ENCODE measurements at places on chromosomes 12 and 14.

DNA sequence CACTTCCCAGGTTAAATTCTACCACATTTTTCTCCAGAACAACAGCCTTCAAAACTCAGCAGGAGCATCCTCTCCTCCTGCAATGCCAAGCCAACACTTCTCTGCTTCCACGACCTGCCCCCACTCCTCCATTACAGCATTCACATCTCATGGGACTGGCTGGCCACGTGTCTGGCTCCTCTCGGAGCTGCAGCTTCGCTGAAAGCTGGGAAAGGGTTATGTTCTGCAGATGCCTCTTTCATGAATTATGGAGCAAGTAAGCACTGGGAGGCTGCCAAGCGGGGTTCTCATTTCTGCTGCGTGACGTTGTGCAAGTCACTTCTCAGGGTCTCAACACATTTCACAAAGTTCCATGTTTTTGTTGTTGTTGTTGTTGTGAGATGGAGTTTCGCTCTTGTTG, 142.2 kb upstream of the RFLNA start:
- DNase-seq = no peak

GRCh38 chr14:68749487-68750475, 43.1 kb downstream of the ZFP36L1 start:
- no peak for DNase-seq

DNA sequence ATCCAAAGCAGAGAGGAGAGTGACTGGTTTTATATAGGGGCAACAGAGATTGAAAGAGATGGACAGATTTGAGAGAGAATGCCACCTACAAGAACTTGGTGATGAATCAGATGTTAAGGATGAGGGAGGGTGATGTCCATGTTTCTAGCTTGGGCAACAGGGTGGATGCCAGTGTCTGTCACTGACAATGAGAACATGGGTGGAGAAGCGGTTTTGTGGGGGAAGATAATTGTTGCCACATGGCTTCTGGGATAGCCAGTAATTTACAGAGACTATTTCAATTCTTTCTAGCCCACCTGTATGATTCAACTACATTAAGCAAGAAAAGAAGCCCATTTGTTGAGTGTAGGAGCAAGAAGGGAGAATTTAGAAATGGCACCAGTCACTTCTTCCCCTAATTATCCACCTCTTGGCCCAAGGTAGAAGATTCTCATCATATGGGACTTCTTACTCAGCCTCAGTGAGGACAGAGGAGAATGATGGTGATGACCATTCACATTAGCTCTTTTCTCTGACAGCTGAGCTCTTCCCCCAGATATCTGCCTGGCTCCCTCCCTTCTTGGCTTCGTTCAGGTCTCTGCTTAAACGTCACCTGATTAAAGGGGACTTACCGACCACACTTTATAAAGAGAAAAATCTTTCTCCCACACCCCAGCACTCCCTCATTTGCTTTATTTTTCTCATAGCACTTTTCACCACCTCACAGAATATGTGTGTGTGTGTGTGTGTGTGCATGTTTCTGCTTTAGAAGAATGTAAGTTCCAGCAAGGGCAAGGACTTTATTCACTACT, 117.8 kb downstream of the DUSP6 start:
- no peak for DNase-seq

DNA sequence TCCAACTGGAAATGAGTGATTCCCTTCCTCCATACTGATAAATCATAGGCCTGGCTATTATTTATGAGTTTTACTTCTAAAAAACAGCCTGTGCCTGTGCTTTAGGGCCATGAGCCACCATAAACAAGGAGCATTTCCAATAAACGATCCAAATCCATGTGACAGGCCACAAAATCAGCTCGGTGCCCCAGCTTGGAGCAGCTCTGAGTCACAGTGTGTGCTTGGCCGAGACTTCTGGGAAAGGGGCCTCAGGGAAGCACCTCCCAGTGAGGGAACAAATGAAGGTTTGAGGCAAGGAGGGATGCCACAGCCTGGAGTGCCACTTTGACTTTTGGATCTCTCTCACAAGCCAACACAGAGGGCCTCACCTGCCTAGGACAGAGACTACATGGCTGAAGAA, 190.4 kb downstream of the NTF3 start:
- no peak for DNase-seq

GRCh38 chr12:3537719-3538465, 46.9 kb downstream of the PRMT8 start:
- DNase-seq = no peak

DNA sequence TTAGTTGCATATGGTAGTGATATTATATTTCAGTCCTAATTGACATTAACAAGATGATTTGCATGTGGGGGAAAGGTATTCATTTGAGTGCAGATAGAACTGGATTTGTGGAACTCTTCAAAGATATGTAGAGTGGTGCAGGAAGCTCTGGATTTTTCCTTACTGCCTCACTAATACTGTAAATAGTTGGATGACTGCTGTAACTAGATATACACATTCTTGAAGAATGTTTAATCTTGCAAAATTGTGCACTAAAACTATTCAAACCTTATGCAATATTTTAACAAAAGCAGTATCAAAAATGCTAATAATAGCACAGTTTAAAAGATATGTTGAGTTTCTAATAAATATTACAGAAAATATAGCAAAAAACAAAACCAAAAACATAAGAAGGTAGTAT, 43.1 kb upstream of the ATF7IP start:
- no peak for DNase-seq

DNA sequence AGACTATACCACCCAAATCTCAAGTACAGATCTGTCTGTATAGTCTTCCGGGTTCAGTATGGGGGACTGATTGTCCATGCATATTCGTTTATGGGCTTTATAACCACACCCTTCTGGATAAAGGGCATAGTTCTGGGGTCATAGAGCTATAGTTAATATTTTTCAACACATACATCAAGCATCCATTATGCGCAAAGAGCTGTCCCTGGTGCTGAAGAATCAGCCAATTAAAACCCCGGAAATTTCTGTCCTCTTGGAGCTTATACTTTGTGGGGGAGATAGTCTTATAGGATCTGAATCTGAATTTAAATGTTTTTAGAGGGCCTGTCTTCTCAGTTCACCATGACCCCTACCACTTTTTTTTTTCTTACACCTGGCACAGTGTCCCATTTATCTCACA, 256.7 kb downstream of the SUDS3 start:
- no peak for DNase-seq

GRCh38 chr14:69328765-69329164, 68.8 kb downstream of the GALNT16 start:
- peak; percentile 84 for DNase-seq

DNA sequence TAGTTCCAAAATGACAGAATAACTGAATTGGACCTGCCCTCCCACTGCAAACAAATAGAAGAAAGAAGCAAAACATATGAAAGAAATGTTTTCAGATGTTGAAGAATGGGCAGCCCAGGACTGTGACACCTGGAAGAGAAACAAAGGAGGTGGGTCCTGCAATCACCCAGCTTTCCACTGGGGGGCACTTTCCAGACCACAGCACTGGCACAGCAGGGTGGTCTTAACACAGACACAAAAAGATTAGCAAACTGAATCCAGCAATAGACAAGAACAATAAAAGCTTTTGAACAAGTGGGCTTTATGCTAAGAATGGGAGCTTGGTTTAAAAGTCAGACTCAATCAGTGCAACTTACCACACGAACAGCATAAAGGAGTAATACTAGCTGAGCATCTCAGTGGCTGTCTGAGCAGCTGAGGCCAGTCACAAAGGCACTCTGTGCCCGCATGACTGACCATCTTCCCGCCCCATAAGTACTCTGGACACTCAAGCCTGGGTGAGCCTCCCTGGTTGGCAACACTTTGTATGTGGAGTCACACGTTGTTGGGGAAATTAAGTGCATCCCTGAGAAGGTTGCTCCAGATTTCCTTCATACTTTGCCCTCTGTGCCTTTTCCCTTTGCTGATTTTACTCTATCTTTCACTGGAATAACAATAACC, 27.7 kb downstream of the JKAMP start:
- DNase-seq = peak; percentile 52

DNA sequence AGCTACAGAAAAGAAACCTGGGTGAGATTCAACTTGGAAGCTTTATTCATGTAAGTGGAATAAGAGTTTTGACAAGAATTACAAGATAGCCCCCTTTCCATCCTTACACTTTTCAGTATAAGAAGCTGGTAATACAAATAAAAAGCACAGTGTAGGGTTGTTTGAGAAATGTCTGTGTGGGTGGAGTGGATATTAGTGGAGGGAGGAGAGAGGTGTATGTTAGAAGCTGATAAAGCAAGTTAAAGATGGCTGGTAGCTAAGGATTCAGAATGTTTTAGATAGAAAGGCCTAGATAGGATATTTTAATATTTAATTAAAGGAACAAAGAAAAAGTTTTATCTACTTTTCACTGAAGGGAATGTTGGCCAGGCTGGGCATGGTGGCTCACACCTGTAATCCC, 12.5 kb downstream of the CFAP54 start:
- no peak for DNase-seq

DNA sequence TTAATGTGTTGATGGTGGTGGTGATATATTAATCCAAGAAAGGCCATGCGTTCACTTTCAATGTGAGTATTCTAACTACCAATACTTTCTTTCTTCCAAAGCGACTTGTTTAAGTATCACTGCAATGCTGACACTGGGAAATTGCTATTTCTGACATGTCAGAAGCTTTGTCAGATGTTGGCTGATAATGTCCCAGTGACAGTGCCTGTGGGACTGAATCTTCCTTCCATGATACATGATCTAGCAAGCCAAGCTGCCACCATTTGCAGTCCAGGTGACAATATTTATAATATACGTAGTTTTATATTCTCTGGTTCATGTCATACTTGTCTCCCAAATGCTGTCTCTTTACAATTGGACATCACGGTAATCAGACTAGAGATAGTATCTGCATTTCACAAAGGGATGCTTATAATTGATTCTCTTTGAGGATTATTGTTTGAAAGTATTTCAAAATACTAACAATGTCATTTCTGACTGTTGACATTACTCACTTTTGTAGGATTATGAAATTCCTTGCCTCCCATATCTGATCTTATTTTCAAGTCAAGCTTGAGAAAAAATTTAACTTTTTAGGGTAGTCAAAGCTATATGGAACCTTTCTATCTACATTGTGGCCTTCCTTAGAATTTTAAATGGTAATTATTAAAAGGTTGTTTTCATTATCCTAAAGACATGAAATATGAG, 57.3 kb downstream of the KNTC1 start:
- no peak for DNase-seq

DNA sequence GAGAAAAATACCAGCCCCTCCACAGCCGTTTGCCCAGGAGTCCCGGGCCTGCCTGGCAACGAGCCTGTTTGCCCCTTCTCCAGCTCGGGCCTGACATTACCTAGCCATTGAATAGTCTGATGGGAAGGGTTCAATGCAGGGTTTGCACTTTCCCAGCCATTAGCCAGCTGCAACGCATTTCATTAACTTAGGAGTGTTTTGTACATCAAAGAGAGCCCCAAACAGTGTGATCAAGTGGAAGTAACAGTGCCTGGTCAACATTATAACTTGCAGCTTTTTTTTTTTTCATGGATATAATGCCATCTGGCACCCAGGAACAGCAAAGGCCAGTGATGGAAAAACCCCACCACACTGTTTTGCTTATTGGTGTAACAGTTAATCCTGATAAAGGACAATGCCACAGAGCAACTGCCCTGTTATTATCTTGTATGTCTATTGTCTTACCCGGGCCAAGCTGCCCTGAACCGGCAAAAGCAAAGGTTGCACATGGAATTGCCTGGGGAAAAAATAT, 38.0 kb downstream of the BTG1 start:
- peak; percentile 55 for DNase-seq

DNA sequence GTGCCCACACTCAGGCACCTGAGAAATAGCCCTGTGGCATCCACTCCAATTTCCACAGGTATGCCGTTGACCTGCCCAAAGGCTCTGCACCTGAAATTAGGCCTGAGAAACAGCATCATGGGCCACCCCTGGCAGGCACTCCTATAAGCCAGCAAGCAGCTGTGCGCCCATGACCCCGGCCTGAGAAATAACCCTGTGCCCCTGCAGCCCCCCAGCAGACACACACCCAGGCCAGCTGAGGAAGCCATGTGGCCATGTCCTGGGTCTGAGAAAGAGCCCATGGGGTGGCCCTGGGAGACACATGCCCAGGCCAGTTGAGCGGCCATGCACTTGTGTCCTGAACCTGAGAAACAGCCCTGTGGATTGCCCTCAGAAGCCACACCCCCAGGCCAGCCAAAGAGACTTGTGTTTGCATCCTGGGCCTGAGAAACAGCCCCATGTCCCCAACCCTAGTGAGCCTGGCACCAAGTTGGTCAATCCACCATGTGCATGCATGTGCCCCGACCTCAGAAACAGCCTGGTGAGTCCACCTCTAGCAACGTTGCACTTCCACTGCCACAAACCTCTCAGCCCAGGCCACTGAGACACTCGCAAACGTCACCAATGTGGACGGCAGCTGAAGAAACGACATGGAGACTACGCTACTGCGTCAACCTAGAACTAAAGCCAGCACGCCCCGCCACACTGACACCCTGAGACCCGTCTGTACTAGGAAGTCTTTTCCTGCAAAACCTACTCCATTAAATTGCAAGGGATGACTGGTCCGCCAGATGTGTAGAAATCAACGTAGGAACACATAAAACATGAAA, 411.9 kb downstream of the TMEM121 start:
- no peak for DNase-seq

GRCh38 chr14:99685596-99685995, 1.5 kb downstream of the CYP46A1 start:
- DNase-seq = no peak

- DNase-seq = peak; percentile 22
These were observed 547 bp upstream of the PYGL start for GRCh38 chr14:50944647-50945413.

DNA sequence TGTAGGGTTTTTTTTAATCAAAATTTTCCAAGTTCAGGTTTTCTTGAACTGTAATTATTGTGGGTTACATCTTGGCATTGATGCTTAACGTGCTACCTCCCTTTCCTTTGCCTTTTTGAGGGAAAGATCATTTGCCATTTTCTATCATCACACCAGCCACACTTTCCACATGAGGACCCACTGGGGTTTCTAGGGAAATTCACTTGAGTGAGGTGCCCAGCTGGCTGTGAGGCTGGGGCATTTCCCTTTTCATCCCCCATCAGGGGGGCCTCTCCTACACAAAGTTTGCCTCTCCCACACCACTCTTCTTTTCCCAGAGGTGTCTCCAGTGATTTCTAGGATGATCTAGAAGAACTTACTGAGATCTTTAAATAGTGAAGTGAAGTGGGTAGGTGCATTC, 335.7 kb downstream of the BMP4 start:
- no peak for DNase-seq

GRCh38 chr14:85531141-85531586, 1.2 kb downstream of the FLRT2 start:
- no peak for DNase-seq

DNA sequence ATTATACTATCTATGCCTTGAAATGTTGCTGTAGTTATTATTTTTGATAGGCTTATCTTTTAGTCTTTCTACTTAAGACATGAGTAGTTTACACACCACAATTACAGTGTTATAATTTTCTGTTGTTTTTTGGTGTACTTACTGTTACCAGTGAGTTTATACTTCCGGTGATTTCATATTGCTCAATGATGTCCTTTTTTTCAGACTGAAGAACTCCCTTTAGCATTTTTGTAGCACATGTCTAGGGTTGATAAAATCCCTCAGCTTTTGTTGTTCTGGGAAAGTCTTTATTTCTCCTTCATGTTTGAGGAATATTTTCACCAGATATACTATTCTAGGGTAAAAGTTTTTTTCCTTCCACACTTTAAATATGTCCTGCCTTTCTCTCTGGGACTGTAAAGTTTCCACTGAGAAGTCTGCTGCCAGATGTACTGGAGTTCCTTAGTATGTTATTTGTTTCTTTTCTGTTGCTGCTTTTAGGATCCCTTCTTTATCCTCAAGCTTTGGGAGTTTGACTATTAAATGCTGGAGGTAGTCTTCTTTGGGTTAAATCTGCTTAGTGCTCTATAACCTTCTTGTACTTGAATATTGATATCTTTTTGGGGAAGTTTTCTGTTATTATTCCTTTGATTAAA, 41.5 kb upstream of the FERMT2 start:
- DNase-seq = no peak

Data from NCI-H2081 (cell line).